ENCODE measurements at places on chromosomes 7 and 10. TPM values are rescaled to one million over a fixed set of nuclear protein-coding genes. Genes with fewer than 3 reads are reported as not detected.

Gene TAS2R5
- total RNA-seq = 1.3 TPM

Gene AQP1
- total RNA-seq = 0.72 TPM

Gene CPA2
- total RNA-seq = not detected

Gene HECW1
- not detected for total RNA-seq

Gene OGDHL
- total RNA-seq = 0.99 TPM

Gene SLC39A12
- not detected for total RNA-seq

Gene MMD2
- total RNA-seq = not detected

Gene CCDC7
- 15.7 TPM for total RNA-seq

Gene PDSS1
- 12.2 TPM for total RNA-seq

Gene PDGFA
- total RNA-seq = 16.0 TPM

Gene PTN
- total RNA-seq = not detected

Gene LRRC18
- total RNA-seq = not detected

Gene GSTO2
- 9.5 TPM for total RNA-seq

Gene ZNF467
- 0.53 TPM for total RNA-seq

Gene OR2A12
- total RNA-seq = not detected

Gene FOXL3
- total RNA-seq = not detected

Gene PHTF2
- total RNA-seq = 25.5 TPM

All from activated T-cell treated with anti-CD3 and anti-CD28 coated beads, Interleukin-2, amount 50 U/mL, for 72 hours (primary cell).